ENCODE measurements at places on chromosomes 16 and 17.

GRCh38 chr16:58450590-58450989, 49.4 kb upstream of the NDRG4 start:
- DNase-seq: no peak

- DNase-seq: no peak
Observed at GRCh38 chr16:14307527-14308367, 236.6 kb downstream of the MRTFB start.

DNA sequence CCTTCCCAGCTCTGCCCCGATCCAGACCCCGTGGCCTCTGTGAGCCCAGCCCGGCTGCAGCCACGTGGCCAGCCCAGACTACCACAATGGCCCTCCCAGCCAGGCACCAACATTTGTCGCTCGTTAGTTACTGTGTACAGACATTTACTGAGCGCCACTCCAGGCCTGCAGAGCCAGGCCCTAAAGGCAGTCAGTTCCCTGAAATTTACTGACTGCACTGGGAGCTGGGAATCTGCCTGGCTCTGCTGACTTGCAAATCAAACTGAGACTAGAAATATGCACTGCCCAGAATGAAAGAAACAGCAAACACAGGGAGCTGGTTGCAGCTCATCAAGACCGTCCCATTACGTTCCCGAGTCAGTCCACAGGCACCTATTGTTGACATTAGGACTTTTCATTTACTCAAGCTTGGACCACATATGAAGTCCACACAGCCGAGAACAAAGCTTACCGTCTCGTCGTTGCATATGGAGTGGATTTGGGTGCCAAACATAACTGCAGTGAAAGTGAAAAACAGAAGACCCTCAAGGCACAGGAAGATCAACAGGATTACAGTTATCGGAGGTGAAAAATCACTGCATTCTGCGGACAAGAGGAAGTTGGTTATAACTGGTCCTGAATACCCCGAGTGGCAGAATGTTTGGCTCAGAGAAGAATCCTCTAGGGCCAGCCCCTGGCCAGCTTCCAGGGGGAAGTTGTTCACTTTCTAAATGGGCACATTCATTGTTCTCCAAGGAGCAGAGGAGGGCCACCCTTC, 34.5 kb downstream of the ZDHHC7 start:
- no peak for DNase-seq

- DNase-seq: no peak
Observed at GRCh38 chr16:57012353-57012752, 23.0 kb downstream of the NLRC5 start.

DNA sequence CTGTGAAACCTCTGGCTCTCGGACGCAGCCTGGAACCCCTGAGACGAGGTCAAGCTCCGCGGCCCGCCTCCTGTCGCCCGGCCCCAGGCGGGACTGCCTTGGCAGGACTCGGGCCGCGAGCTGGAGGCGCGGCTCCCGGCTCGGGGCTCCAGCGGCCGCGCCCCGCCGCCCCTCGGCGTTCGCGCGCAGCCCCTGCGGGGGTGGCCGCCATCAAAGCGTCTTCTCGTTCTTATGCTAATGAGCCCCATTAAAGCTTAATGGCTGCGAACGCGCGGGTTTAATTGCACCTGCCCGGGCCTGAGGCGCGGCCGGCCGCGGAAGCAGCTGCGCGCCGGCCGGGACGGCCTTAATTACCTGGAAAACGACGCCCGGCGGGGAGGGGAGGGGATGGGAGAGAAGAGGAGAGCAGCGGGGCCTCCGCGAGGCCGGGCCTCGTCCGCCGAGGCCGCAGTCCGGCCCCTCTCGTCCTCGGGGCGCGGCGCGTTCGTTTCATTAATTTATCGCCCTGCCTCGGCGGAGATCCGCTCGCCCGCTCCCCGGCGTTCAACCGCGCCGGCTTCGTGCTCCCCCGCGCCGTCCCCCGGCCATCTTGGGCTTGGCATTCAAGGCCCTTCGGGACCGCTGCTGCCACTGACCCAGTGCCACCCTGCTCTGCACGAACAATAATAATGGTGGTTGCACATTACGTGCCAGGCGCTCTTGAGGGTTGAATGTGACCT, 19.2 kb downstream of the RAI1 start:
- DNase-seq: no peak

GRCh38 chr16:10895053-10895946, 18.3 kb downstream of the CIITA start:
- peak; percentile 83 for DNase-seq

GRCh38 chr17:15364615-15365014, 23.2 kb upstream of the TEKT3 start:
- DNase-seq: no peak

DNA sequence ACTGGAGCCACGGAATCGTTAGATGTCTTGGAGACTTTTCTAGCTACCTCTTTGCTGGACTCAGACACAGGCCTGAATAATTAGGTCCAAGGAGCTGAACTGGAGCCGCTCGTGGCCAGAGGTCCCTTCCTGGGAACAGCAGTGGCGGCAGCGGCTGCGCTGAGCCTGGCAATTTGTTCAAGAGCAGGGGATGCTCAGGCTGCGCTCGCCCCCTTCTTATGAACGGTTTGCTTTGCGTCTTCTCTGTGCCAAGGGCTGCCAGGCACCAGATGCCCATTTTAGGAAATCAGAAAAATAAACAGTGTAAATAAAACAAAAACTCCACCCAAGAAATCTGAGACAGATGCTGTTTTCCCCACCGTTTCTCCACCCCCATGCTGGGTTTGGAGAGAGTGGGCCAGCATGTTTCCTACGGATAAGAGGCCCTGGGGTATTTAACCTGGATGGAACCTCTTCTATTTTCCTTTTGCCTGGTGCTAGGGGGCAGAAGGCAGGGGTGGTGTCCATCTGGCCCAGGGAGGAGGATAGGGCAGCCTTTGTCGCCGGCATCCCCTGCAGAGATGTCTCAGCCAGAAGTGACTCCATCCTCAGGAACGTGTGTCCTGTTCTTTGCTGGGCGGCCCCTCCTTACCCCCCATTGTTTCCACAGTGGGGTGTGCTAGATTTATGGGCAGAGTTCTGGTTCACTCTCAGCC, 163.4 kb downstream of the SEC14L1 start:
- no peak for DNase-seq

DNA sequence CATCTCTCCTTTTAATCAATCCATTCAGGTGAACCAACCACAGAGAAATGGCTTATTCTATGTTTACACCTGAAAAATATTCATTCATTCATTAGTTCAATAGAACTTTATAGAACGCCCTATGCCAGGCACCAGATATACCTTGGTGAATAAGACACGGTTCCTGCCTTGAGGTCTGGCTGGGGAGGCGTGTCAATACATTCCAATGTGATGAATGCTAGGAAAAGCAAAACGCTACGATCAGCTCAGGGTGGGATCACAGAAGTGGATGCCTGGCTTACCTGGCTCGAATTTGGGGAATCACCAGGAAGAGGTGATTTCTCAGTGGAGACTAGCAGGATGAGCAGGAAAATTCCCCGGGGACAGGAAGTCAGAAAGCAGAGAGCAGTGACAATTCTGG, 17.5 kb upstream of the WFIKKN2 start:
- DNase-seq: no peak

DNA sequence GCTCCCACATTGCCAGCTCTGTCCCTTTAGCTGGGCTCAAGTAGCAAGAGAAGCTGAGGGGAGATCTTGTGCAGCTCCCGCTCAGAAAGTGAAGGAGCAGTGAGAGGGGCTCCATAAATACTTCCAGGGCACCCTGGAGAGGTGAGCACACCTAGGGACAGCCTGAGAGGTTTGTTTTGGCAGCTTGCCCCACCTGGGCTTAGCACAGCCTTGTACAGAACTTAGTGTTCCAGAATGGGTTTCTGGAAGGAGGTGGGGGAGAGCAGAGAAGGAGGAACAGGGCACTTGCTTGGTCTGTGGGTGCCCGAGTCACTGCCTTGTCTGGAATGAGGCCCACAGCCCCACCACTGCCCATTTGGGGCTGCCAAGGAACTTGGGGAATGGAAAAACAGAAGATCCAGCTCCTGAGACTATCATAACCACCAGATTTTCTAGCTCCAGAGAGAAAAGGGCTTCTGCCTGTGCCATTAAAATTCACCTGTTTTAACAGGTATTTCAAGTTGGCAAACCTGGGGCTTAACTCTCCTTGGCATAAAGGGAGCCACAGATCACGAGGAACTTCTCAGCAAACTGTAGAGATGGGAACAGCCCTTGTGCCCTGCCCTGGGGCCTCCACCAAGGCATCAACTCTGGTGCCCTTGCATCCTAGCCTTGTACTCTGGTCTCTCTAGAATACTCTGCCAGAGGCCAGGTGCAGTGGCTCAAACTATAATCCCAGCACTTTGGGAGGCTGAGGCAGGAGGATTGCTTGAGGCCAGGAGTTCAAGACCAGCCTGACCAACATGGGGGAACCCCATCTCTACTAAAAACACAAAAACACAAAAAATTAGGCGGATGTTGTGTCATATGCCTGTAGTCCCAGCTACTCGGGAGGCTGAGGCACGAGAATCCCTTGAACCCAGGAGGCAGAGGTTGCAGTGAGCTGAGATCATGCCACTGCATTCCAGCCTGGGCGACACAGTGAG, 1.9 kb downstream of the PRR15L start:
- no peak for DNase-seq

DNA sequence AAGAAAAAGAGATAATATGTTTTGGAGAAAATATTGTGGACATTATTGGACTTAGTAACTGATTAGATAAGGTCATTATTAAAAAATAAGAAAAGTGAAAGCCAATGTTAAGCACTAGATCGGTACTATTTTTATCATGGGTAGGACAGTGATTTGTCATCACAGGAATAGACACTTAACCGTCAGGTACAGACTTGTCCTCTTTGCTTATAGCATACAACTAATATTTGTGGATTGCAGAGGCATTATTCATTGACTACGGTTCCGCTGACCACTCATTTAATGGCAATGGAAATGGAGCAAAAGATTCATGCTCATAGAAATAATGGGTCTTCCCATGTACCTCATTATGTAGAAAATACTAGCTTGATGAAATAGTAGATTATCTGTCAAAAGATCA, 596.3 kb upstream of the CA10 start:
- no peak for DNase-seq

DNA sequence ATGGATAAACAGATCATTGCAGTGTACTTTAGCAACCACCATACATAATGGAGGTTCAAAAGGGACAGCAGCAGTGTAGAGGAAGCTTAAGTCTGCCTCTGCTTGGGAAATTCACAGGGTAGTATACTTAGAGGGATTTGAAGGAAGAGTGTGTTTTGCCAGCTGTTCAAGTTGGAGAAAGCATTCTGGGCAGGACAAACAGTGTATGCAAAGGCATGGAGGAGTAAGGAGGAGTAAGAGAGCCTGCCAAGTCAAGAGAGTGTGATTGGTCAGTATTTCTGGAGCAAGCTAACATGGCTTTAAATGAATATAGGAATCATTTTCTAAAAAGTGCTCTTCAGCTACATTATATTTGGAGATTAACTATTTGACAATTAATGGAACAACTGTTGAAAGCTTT, 22.9 kb upstream of the PHAF1 start:
- DNase-seq: no peak

GRCh38 chr17:40168262-40168832, 8.9 kb upstream of the RAPGEFL1 start:
- DNase-seq: no peak

- DNase-seq: no peak
Observed at GRCh38 chr16:57613514-57613913, 14.9 kb upstream of the ADGRG1 start.
